ENCODE measurements at places on chromosomes 1 and 21.

DNA sequence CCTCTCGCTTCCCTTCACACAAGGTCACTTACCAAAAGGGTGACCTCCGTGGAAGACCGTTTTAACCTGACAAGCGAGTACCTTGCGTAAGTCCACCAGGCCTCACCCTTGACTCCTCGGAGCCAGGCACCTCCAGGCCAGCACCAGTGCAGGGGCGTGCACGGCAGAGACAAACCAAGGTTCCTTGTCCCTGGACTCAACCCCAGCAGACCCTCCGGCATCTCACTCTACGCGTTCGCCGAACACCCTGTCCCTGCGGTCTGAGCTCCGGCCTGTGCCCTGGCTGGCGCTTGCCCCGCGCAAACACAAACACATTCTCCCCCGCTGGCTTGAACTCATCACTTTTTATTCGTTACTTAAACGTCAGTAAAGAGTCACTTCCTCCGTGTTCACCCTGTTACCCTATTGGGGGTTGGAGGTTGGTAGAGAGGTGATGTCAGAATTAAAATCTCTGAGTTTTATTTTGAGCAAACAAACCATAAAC lies 4.5 kb downstream of the TBX15 start:
- no peak for DNase-seq

- DNase-seq = no peak
These were observed 6.9 kb downstream of the USP48 start for GRCh38 chr1:21775985-21776562.

GRCh38 chr1:39189592-39190041 lies 14.9 kb upstream of the MACF1 start:
- no peak for DNase-seq

GRCh38 chr1:219555806-219556205 lies 57.1 kb downstream of the ZC3H11B start:
- DNase-seq = no peak

- no peak for DNase-seq
These were observed 27.8 kb upstream of the LRRC38 start for GRCh38 chr1:13541435-13542215.

GRCh38 chr1:9395018-9395417 lies 102.3 kb downstream of the SPSB1 start:
- no peak for DNase-seq

GRCh38 chr1:59110271-59110670 lies 186.6 kb upstream of the FGGY start:
- DNase-seq = no peak
